Hematopoietic multipotent progenitor cell treated with erythropoietin and hydrocortisone succinate and interleukin-3 and kit ligand, for 6 days (in vitro differentiated cells): ENCODE measurements at places on chromosomes 7 and 10.

DNA sequence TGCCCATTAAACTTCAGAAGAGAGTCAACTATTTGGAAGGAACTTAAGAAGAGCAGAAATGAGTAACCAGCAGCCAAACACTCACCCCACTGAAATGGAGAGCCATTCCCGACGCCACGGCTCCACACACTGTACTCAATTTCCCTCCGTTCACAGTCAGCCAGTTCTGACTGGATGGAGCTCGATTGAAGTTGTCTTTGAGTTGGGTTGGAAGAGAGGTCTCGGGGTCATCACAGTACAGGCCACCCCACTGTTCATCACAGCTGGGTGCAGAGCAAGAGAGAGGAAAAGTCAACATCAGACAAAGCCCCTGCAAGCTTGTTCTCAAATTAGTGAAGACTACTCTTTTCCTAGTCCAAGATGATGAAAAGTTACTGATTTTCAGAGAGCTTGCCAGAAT, 75.9 kb upstream of the SLC26A5 start:
- DNase-seq: no peak

GRCh38 chr10:124186956-124187355, 93.6 kb upstream of the CHST15 start:
- DNase-seq: no peak

DNA sequence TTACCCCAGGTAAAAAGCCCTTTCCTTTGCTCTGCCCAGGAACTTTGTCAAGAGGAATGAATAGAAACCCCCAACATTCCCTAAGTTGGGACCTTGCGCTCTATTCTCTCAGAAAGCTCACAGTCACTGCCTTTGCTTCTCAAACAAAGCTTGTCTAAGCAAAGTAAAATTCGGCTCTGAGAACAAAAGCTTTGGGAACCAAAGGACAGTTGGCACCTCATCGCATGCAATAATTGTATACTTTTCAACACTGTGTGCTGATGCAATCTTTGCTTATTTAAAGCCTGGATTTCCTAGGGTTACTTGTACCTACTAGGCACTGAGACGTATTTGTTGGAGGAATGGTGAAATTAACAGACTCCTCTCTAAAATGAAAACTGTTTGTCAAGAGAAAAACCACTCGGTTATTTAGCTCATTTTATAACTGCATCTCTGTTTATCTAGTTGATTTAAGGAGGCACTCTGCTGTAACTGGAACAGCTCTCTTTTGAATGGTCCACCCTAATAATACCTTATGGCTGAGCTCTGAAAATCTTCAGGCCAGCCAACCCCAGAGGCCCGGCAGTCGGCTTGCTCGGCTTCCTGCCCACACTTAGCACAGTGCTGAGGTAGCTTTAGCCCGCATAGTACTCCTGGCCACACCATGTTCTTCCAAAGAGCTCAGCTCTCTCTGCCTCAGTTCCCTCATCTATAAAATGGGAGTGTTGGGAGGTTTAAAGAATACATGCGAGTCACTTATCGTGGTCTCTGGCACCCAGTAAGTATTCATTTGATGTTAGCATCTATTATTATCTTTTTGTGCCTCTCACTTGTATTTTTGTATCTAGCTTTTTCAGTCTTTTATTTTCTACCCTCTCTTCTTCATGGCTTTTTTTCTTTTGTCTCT, 80.2 kb upstream of the PRR15 start:
- no peak for DNase-seq

- DNase-seq: no peak
Measured at GRCh38 chr10:20327954-20328353, 511.7 kb downstream of the PLXDC2 start.

DNA sequence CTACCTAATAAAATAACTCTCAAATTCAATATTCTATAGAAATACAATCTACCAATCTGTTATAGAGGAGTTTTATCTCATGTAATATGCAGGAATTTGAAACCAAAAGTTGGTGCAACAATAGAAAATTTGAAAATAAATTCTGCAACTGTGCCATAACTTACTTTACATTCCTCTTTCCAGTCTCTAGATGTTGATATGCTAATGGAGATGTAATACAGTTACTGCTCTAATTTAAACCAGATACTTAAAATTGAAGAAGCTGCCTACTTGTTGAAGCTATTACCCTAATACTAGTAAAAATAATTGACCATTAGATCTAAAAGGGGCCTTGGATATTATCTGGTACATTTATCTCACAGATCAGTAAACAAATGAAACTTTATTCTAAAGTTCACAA, 1.4 kb downstream of the ENKUR start:
- DNase-seq: no peak

DNA sequence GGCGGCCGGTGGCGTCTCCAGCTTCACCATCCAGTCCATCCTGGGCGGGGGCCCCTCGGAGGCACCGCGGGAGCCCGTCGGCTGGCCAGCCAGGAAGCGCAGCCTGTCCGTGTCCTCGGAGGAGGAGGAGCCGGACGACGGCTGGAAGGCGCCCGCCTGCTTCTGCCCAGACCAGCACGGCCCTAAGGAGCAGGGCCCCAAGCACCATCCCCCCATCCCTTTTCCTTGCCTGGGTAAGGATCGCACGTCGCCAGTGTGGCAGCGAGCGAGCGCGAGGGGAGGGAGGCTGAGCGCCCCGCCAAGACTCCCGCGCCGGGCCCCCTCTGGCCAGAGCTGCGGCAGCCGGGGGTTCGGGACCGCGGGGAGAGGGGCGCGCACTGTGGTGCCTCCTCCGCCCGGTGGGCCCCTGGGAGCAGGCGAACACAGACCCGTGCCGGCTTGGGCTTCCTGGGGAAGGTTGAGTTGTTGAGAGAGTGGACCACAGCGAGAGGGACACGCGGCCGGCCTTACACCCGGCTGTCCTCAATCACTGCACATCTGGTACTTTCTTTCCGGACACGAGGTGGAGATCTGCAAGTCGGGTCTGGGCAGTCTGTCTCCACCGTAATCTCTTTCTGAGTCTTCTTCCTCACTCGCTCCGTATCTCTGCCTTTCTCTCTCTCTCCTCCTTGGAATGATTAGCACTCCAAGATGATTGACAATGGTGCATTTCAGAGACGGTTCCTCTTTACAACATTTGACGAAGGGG, 652 bp downstream of the HMX2 start:
- no peak for DNase-seq

- DNase-seq: no peak
Measured at GRCh38 chr10:79434223-79434687, 11.2 kb downstream of the ZCCHC24 start.

DNA sequence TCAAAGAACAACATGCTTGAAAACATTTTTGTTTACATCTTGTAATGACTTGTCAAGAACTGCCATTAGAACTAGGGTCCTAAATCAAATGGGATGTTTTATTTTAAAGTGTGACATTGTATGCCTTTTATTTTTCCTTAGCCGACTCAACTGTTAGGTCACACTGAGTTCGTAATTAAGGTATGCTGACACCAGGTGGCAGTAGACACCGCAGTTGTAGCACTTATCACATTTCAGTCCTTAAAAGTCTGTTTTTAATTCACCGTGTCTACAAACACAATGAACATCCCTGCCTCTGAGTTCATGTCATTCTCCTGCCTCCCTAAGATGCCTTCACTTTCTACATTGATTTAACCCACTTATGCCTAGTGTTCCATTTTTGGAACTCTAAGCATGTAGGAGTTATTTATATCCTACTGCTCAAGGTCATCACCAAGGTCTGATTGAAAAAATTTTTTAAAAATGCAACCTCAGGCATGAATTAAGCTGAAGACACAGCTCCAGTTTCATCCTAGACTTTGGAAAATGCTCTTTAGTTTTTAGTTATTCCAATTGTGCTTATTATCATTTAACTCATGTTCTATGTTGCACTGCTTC, 186.1 kb downstream of the BMPER start:
- DNase-seq: peak; percentile 59

- DNase-seq: peak; percentile 30
Measured at GRCh38 chr7:24825381-24825794, 68.1 kb upstream of the GSDME start.

DNA sequence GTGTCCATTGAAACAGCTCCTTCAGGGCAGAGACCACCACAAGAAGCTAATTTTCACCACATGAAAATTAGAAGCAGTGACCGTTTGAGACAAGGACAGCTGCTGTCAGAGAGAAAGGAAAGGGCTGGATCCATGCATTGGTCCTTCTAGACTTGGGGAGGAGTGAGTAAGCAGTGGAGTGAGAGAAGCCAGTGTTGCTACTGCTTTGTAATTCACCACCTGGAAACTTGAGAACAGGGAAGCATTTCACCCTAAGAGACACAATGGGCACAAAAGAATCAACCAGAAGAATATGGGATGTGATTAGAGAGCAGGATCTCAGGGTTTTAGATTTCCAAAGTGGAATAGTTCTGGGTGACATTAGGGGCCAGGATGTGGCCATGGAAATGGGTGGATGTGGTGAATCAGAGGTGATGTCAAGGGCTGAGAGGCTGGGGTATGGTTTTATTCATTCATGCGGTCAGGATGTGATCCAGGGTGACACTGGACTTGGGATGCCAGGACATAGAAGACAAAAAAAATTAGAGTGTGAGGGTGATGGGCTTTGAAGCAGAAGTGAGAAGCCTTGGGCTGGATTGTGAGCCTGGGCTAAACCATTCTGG, 61.6 kb downstream of the DENND11 start:
- DNase-seq: no peak

- no peak for DNase-seq
Measured at GRCh38 chr7:75969182-75969581, 25.2 kb downstream of the TMEM120A start.

GRCh38 chr7:80253653-80254052, 119.0 kb downstream of the GNAI1 start:
- no peak for DNase-seq

GRCh38 chr7:157513682-157514081, 176.9 kb downstream of the DNAJB6 start:
- DNase-seq: no peak

GRCh38 chr7:46853451-46853850, 728.5 kb downstream of the TNS3 start:
- DNase-seq: no peak

DNA sequence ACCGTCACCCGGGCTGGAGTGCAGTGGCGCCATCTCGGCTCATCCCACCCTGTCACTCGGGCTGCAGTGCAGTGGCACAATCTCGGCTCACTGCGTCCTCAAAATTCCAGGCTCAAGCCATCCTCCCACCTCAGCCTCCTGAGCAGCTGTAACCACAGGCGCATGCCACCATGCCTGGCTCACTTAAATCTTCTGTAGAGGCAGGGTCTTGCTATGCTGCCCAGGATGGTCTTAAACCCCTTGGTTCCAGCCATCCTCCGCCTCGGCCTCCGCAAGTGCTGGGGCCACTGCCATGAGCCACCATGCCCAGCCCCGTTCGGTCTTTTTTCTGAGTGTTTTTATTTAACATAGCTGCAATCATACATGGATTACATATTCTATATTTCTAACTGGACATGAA, 30.6 kb downstream of the ZFAND2A start:
- DNase-seq: no peak

DNA sequence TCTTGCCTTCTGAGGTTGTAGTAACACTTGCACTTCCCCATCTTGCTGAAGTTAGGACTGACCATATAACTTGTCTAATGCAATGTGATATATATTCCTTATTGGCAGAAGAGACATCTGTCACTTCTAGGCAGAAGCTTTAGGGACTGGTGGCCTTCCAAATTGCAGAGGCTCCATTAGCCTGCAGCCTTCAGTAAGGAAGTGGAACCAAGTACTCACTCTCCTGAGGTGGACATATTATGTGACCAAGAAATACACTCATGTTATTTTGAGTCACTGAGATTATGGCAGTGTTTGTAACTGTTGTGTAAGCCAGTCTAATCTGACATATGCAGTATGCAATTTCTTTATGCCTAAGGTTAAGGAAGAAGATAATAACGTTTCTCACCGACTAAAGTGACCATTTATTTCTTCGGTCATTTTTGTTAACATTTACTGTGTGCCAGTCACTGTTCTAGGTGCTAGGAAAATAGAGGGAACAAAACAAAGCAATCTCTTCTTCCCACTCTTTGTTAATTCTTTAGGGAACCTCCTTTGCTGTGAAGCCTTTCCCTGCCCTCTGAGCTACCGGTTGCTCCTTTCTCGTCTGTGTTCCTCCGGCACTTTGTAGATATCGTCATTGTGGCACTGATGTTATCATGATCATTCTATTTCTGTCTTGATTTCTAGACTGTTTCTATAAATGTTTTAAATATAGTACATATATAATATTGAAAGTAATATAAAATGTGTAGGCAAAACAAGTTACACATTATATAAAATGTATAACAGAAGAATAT, 52.9 kb upstream of the HBP1 start:
- peak; percentile 22 for DNase-seq

- no peak for DNase-seq
Measured at GRCh38 chr7:116632384-116632783, 39.6 kb upstream of the MET start.

GRCh38 chr10:88992921-88993524, 2.4 kb downstream of the FAS start:
- no peak for DNase-seq

DNA sequence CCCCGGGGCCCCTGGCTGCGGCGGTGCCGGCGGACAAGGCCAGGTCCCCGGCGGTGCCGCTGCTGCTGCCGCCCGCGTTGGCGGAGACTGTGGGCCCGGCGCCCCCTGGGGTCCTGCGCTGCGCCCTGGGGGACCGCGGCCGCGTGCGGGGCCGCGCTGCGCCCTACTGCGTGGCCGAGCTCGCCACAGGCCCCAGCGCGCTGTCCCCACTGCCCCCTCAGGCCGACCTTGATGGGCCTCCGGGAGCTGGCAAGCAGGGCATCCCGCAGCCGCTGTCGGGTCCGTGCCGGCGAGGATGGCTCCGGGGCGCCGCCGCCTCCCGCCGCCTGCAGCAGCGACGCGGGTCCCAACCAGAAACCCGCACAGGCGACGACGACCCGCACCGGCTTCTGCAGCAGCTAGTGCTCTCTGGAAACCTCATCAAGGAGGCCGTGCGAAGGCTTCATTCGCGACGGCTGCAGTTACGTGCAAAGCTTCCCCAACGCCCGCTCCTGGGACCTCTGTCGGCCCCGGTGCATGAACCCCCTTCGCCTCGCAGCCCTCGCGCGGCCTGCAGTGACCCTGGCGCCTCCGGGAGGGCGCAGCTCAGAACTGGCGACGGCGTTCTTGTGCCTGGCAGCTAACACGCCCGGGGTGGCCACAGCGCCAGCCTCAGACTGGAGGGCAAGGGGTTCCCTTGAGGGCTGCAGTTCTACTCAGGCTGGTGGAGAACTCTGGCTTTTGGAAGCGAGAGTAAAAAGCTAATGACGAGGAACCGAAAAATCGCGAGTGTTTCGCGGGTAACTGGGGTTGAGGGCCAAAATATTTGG, 804 bp downstream of the FRAT1 start:
- DNase-seq: peak; percentile 84

- DNase-seq: peak; percentile 7
Measured at GRCh38 chr10:76883596-76883995, 754.0 kb downstream of the KCNMA1 start.

GRCh38 chr7:143299840-143300239, 11.7 kb downstream of the CASP2 start:
- DNase-seq: peak; percentile 69

GRCh38 chr10:96902731-96903358, 70.7 kb downstream of the LCOR start:
- no peak for DNase-seq

GRCh38 chr7:135620980-135621850, 41.1 kb upstream of the STMP1 start:
- peak; percentile 90 for DNase-seq

GRCh38 chr7:112023786-112024185, 182.4 kb downstream of the DOCK4 start:
- DNase-seq: no peak

- DNase-seq: peak; percentile 61
Measured at GRCh38 chr7:83065714-83066113, 97.0 kb downstream of the PCLO start.
